ENCODE measurements at places on chromosomes 1 and 21. TPM values are rescaled to one million over a fixed set of nuclear protein-coding genes. Genes with fewer than 3 reads are reported as not detected.

The B3GALNT2 gene
- total RNA-seq = 20.3 TPM

The HTR6 gene
- total RNA-seq = 0.16 TPM

The FCRL6 gene
- total RNA-seq = not detected

The CSDE1 gene
- total RNA-seq = 794 TPM

The ASCL5 gene
- 0.16 TPM for total RNA-seq

The TSNAX gene
- 63.8 TPM for total RNA-seq

The MAN1C1 gene
- total RNA-seq = 8.6 TPM

The NMNAT2 gene
- 41.5 TPM for total RNA-seq

The TLCD4 gene
- 20.9 TPM for total RNA-seq

The RHD gene
- 0.16 TPM for total RNA-seq

The PLA2G2D gene
- total RNA-seq = not detected

DNA sequence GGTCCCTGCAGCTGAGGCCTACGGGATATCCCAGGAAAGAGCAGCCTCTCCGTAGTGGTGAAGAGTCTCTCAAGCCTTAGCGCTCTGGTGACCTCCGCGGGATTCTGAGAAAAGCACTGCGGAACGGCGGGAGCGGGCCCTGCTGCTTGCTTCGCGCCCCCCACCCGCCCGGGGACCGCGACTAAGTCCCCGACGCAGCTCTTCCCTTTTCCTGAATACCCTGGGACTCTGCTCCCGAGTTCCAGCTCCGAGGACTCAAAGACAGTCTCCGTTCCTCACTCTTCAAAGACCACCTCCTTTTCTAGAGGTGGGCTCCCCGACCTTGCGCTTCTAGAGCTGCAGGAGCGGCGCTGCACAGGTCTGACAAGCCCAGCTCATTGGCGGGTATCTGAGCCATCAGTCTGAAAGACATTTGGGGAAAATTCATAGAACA lies 3.6 kb upstream of the PRRX1 start:
- no peak for DNase-seq

- no peak for DNase-seq
These were observed 97.9 kb downstream of the ERG start for GRCh38 chr21:38400195-38400919.

- DNase-seq = no peak
These were observed 910 bp upstream of the ANKRD65 start for GRCh38 chr1:1421907-1422464.

- no peak for DNase-seq
These were observed 27.3 kb downstream of the F11R start for GRCh38 chr1:160993544-160994193.

DNA sequence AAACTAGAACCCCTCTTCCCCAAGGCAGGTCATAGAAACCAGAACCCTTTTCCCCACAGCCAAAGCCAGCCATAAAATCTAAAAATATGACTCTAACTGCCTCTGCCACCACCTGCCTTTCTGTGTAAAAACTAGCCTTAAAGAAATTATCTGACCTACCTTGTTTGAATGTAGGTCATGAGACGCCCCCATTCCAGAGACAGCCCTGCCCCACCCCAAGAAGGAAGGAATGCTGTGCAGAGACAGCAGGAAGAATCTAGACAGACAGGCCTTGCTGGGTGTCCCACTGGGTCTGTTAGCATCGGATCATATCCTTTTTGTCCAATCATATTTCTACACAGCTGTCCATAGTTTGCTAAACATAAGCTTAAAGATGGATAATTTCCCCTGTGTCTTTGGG lies 128.4 kb upstream of the RAB4A start:
- DNase-seq = no peak

- DNase-seq = no peak
These were observed 49.1 kb upstream of the RIPK4 start for GRCh38 chr21:41815652-41816582.

- no peak for DNase-seq
These were observed 9.7 kb downstream of the GJA5 start for GRCh38 chr1:147750618-147751217.

DNA sequence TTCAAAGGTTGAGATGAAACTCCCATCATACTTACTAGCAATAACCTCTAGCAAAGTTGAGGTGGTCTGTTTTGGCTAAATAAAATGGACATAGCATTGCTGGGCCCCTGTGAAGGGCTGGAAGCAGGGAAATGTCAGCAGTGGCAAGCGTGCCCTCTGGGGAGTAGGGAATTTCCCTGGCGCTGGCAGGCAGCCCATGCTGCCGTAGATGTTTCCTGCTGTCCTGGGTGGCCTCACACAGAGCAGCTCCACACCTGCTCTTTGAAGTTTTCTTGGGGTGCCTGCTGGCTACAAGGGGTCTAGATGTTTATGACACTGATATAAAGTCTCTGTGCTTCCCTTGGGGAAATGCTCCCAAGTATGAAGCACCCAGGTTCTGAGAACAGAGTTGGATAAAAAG lies 30.2 kb downstream of the ADARB1 start:
- DNase-seq = no peak

GRCh38 chr21:45986316-45987051 lies 4.9 kb downstream of the COL6A1 start:
- no peak for DNase-seq

GRCh38 chr1:198187973-198188588 lies 31.3 kb downstream of the NEK7 start:
- no peak for DNase-seq

DNA sequence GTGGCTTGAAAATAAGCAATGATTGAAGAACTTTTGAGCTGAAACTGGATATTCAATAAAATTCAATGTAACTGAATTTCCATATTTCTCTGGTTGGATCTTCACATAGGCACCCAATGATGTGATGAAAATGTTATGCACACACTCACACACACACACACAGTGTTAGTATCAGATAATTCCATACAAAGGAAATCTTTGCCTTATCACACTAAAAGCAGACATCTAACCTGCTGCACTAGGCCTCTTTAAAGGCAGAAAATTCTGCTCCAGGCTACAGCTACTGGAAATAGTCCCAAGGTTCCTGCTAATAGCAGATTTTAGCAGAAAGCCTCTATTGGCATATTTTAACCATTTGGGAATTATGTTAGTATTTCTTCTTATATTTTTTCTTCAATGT lies 309.6 kb downstream of the COL11A1 start:
- DNase-seq = no peak

DNA sequence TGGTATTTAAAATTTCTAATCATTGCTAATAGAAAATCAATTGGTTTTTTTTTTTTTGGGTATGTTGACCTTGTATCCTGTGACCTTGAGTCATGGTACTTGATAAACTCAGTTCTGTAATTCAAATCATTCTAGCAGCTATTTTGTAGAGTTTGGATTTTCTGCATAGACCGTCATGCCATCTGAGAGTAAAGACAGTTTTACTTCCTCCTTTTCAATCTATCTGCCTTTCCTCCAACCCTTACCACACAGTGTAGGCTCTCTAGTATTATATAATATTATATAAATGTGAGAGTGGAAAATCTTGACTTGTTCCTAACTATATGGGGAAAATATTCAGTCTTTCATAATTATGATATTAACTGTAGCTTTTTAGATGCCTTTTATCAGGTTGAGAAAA lies 7.0 kb downstream of the TDRD5 start:
- DNase-seq = no peak

DNA sequence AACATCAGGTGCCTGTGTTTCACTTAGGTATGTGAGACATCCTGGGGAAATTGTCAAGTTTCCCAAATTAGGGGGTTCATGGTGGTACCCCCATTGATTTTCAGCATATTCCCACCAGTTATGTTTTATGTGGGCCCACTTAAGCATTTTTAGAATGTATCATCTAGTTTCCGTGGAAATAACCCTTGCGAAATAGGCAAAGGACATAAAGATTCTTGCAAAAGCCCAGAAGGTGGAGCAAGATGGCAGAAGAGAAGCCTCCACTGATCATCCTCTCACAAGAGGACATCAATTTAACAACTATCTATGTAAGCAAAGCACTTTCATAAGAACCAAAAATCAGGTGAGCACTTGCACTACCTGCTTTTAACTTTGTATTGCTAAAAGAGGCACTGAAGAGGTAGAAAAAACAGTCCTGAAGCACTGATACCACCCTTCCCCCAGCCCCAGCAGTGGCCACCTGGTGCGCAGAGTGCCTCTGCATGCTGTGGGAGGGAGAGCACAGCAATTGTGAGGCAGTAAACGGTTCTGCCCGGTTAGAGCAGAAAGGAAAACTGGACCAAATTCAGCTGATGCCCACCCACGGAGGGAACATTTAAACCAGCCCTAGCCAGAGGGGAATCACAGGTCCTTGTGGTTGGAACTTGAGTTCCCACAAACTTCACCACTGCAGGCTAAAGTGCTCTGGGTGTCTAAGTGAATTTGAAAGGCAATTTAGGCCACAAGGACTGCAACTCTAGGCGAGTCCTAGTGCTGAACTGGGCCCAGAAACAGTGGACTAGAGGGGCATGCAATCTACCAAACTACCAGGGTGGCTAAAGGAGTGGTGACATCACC lies 23.2 kb downstream of the MCOLN2 start:
- no peak for DNase-seq

Data from occipital lobe (tissue), 3 donors.